ENCODE measurements at places on chromosomes 13 and 19.

DNA sequence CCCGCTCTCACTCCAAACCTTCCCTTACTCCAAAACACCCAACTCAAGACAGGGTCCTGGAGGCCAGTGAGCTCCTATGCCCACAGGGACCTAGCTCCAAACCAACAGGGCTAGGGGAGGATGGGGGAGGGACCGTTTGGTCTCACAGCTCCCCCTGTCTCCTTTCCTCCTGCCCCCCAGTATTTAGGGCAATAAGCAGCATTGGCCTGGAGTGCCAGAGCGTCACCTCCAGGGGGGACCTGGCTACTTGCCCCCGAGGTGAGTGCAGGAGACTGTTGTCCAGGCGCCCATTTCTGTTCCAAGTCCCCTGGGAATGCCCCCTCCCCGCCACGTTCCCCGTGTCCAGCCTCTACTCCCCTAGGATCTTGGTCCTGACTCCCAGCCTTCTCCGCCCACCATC, 792 bp downstream of the RETN start:
- no peak for DNase-seq

DNA sequence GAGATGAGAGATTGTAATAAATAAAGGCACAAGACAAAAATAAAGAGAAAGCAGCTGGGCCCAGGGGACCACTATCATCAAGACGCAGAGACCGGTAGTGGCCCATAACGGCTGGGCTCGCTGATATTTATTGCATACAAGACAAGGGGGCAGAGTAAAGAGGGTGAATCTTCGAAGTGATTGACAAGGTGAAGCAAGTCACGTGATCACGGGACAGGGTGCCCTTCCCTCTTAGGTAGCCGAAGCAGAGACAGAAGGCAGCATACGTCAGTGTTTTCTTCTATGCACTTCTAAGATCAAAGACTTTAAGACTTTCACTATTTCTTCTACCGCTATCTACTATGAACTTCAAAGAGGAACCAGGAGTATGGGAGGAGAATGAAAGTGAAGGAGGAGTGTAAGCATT, 4.6 kb upstream of the PRKCG start:
- no peak for DNase-seq

DNA sequence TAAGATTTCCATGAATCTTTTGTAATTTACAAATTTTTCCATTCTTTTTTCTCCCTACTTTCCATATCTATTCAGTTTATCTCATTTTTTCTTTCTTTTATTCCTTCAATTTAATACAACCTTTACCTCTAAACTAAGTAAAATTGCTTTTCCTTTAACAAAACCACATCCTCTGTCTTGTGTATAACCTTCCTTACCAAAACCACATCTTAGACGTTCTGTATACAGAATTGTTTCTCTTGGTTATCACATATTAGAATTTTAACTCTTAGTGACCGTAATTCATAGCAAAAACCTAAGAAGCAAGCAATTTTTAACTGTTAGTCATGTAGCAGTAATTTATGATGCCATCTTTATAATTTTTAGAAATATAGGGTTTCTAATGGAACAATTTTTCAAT, 15.0 kb downstream of the PPP5C start:
- no peak for DNase-seq

DNA sequence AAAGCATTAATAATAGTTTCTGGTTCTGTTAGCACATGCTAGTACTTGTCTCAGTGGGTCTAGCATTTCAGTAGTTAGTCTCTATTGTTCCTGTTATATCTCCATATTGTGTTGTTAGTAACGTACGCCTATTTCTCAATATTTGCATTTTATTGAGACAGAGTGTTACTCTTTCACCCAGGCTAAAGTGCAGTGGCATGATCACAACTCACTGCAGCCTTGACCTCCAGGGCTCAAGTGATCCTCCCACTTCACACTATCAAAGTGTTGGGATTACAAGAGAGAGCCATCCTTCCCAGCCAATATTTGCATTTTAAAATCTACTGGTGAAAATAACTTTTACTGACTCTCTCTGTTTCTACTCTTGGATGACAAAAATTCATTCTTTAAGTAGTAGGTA, 154.6 kb upstream of the PRR20A start:
- DNase-seq: no peak

DNA sequence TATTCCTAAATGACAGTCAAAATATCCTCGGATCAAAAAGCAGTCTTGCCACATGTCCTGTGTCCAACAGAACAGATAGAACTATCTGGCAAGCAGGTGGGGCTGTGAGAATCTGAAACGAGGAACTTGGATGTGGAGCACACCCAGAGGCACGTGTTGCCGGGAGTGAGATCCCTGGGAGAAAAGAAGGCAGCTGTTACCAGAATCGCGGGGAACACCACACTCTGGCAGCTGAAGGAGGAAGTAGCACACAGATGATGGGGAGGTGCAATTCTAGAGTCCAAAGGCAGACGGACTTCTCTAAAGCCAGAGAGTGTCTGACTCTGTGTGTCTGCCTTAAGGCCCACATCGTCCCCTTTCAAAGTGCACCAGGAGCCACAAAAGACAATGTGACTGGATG, 22.3 kb downstream of the SLC7A1 start:
- DNase-seq: peak; percentile 42

- DNase-seq: no peak
These were observed 389.5 kb downstream of the KCNRG start for GRCh38 chr13:50404769-50405168.

- no peak for DNase-seq
These were observed 10.0 kb upstream of the ZNF443 start for GRCh38 chr19:12450844-12451243.

GRCh38 chr19:3459089-3459881, 21.0 kb downstream of the SMIM24 start:
- DNase-seq: peak; percentile 48

DNA sequence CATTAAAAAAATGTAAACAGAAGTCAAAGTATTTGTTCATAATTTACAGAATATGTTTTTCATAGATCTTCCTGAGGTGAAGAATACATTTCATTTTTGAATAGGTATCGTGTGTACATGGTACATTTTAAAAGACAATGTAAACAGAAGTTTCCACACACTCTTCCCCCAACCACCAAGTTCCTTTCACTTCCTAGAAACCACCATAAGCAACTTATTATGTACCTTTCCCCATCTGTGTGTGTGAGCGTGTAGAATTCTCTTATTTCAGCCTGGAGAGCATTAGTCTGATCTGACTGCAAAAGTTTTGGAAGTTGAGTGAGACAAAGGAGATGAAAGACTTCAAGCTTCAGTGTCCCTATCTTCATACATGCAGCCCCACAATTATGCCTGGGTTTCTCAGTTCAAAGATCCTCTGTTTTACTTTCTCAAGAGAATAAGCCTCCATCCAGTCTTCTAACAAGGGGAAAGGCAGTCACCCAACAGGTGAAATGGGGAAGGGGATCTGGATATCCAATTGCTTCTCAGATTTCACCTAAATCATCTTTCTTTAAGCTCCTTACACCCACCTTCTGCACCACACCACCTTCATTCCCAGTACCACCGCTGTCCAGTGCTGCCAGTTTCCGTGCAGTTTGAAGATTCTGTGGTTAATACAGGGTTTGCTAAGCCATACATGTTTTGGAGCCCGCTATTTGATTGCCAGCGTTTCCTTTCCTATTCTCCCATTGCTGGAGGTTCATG, 2.1 kb downstream of the TEX30 start:
- no peak for DNase-seq

GRCh38 chr13:58960888-58961287, 1202.8 kb downstream of the DIAPH3 start:
- no peak for DNase-seq

DNA sequence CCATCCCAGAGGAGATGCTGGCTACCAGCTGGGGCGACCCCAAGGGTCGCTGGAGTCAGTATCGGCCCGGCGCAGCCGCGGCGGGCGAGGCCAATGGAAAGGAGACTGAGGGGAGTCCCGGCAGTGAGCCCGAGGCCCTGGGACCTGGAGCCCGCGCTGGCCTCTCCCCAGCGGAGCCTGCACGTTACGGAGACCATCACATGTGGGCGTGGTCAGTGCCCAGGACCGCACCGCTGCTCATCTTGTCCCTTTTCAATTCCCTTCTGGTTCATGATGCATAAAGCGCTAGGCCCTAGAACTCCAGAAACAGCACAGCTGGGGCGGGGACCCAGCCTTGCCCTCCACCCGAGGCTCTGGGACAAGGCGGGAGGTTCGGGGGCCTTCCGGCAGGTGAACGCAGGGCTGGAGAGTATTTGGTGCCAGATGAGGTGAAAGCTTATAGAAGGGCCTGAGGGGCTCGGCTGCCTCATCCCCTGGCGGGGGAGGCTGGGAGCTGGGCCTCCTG, 8.0 kb downstream of the C19orf25 start:
- peak; percentile 52 for DNase-seq

GRCh38 chr13:111912453-111912866, 154.5 kb upstream of the SOX1 start:
- no peak for DNase-seq

DNA sequence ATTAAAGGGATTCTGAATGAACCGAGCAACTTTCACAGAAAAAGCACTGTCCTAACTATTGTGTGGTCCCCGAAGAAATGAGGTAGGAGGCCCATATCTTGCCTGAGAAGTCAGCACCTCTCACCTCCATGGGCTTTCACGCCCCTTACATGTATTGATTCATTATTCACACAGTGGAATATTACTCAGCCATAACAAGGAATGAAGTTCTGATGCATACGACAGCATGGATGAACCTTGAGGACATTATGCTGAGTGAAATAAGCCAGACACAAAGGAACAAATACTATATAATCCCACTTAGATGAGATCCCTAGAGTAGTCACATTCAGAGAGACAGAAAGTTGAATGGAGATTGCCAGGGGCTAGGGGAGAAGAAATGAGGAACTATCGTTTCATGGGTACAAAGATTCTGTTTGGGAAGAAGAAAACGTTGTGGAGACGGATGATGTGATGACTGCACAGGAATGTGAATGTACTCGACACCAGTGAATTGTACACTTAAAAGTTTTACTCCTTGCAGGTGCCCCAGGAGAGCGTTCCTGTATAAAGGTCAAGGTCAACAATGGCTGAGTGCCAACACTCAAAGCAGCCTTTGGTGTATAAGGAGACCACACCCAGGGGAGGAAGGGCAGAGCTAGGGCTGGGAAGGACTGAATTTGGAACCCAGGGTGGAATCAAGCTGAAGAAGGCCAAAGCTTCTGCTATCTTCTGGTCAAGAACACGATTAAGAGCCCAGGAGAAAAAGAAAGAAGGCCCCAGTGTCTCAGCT, 22.5 kb downstream of the ZIC5 start:
- no peak for DNase-seq

DNA sequence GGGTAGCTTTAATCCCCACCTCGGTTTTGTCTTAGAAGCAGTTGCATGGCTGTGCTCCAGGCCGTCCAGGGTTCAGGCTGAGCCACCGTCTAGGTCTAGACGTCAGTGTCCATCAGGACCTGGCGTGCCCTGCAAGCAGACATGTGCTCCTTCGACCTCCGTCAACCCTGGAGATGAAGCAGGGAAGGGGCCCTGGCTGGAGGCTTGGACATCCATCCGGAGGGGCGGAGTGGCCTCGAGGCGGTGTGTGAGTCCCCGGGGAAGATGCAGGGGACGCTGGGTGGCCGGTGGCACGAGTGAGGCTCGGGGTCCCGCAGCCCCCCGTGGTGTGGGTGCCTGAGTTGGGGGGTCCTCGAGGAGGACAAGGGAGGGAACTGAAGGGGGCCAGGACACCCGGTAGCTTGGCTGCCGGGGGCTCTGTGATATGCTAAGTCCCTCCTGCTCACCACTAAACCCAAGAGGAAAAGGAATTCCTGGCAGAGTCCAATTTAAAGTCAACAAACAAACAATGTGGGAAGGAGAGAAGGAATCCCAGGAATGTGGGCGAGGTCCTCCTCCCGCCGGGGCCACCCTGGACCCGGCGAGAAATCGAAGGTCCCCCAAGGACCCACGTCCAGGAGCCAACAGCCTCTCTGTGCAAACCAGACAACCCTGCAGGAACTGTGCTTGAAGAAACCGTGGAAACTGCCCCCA, 14.9 kb upstream of the PTBP1 start:
- peak; percentile 76 for DNase-seq

DNA sequence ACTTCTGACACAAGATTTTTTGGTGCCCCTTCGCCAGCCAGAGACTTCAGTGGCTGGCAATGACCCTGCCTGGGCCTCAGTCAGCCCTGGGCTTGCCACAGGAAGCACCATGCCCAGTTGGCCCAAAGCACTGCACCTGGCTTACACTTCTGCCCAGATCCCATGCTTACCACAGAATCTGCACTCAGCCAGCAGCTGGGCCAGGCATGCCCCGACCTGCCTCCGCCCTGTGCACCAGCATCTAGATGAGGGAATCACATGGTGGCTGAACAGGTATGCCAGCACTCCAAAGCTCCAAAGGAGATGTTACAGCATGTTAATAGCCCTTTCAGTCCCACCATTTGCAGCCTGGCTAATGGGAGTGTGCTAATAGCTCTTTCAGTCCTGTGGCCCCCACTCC, 690.9 kb downstream of the SLITRK6 start:
- DNase-seq: no peak

GRCh38 chr19:58009666-58010301, 7.2 kb upstream of the ZNF606 start:
- peak; percentile 90 for DNase-seq

GRCh38 chr13:51495316-51495715, 42.5 kb upstream of the INTS6 start:
- DNase-seq: no peak

DNA sequence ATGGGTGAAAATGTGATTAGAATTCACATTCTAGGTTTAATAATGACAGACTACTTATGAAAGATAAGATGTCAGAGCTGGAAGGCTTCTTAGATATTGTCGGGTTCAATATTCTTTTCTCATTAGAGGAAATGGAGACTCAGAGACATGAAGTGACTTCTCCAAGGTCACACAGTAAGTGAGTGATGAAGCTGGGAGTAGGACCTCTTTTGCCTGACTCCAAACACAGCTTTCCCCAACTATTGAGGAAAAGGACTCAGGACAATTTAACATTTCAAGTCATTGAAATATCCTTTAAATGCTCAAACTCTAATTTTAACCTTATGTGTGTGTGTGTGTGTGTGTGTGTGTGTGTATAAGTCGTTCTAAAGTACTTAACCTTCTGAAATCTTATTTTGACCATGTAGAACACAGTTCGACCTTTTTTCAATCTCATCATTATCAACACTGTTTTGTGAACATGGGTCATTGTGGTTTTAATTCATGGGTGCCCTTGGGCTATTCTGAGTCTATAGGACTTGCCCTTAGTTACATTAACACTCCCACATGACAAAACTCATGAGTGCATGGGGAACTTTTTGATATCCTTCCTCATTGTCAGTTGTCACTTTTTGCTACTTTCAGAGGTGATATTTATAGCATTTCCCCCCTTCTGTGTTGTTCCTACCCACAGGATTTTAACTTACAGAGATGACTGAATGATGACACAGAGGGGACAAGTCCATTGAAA, 53.0 kb downstream of the LRCH1 start:
- DNase-seq: peak; percentile 46

DNA sequence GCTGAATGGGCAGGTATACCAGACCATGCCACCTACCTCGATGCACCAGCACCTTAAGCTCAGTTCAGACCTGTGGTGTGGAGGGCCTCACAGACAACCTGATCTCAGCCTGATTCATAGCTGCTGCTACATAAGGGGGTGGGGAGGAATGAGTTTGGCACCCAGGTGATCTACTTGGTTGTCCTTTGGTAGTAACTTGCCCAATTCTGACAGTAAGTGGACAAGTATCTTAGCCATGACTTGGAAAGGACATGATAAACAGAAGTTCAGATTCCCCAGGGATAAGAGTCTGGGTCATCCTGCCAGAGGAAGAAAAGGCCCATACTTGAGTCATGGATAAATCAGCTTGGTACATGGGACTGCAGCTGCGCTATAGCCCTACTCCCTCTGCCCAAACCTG, 28.4 kb upstream of the SOHLH2 start:
- DNase-seq: no peak

GRCh38 chr19:45468803-45469131, 971 bp downstream of the FOSB start:
- DNase-seq: no peak
